ENCODE measurements at places on chromosomes 11 and 22.

- DNase-seq = no peak
Observed at GRCh38 chr22:43008921-43009320, 6.0 kb downstream of the PACSIN2 start.

- DNase-seq = no peak
Observed at GRCh38 chr11:116610190-116610589, 162.6 kb downstream of the BUD13 start.

GRCh38 chr11:2708151-2708581, 8.4 kb upstream of the KCNQ1OT1 start:
- DNase-seq = no peak

- no peak for DNase-seq
Observed at GRCh38 chr11:68052137-68052873, 13.5 kb downstream of the TCIRG1 start.

DNA sequence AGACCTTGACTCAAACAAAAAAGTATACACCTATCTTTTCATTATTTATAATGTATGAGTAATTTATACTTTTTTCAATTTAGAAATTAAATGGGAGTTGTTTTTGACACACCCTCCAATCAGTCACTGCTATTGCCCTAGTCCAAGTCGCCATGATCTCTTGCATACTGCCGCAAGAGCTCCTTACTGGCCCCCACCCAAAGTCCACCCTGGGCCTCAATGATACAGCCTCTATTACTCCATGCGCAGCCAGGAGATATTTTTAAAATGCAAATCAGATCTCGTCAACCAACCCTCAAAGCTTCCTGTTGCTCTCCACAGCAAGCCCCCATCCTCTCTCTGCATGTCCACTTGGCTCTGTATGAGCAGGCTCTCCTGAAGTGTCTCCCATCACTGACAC, 12.8 kb upstream of the LMO1 start:
- no peak for DNase-seq
